ENCODE measurements at places on chromosomes 7 and 10. TPM values are rescaled to one million over a fixed set of nuclear protein-coding genes. Genes with fewer than 3 reads are reported as not detected.

The SRGN gene
- 29.1 TPM for total RNA-seq

The NUTM2A gene
- total RNA-seq, result 2.3 TPM

The GAD2 gene
- 40.1 TPM for total RNA-seq

The ATRNL1 gene
- 592 TPM for total RNA-seq

The CYP2C19 gene
- not detected for total RNA-seq

The GALNT17 gene
- 55.1 TPM for total RNA-seq

Measured in diencephalon (tissue), 1 donor.